ENCODE measurements at places on chromosomes 4 and X.

DNA sequence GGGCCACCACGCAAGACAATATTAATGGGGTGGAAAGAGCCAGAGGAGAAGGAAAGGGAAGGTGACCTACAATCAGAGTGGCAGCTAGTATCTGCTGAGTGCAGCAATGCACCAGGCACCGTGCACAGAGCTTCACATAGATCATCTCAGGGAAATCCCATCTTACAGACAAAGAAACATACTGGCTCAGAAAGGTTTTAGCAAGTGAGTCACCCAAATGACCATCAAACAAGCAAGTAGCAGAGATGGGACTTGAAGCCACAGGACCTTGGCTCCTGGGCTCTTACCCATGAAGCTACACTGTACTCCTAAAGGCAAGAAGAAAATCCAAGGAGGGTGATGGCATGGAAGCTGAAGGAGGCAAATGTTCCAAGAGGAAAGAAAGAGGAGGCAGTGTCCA lies 6.8 kb downstream of the ANXA5 start:
- peak; percentile 89 for DNase-seq

DNA sequence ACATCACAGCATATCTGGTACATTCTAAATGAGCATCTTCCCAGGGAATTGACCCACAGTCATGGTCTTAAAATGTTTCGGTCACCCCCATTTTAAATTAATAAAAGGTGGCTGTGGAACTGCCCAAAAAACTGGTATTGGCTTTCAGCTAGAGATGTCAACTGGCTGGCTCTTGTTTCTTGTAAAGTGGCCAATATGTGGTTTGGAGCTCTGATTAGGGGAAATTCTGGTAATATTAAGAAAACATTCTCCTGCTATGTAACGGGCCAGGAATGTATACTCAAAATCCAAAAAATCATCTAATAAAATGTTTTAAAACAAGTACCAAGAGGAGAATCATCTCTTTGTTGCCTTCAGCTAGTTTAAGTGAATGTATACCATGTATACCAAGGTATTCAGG lies 62.0 kb upstream of the VCX2 start:
- DNase-seq: no peak

DNA sequence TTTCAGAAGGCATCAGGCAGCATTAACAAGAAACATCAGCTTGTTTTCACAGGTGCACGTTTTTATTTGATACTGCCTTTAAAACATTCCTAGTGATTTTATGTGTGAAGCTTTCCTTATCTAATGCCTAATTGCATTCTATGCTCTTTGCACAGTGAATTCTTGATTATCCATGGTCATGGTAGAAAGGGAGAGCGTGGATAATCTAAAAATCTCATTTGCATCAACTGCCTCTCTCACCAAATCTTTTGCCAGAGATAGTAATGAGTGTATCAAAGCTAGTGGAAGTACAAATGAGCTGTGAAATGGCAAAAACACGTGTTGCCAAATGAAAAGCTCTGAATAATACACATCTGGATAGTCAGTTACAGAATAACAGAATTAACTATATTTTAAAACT lies 170.5 kb downstream of the NAA11 start:
- no peak for DNase-seq

DNA sequence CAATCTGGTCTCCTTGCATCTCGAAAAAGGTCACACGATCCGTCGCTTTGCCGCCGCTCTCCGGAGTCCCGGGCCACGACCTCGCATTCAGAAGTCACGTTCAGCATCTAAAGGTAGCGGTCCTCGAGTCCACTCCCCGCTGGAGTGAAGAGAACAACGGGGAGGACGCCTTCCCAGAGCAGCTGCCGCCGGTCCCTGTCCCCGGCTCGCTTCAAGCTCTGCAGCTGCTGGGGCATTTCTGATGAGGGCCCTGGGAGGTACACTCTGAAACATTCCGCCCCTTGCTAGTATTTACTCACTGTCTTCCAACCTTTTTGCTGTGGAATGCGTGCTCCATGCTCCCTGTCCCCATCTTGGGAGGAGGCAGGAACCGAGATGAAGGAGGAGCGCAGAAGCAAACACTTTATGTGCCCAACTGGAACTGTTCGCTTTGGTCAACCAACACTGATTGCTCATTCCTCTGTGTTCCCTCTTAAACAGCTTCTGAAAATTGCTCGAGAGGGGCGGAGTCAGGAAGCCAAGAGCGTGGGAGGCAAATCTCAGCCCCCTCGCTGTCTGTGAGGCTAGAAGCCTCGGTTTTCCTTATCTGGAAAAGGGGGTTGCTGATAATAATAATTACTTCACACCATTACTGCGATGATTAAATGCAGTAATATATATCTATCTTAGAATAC lies 6.4 kb upstream of the VAMP7 start:
- DNase-seq: no peak

GRCh38 chrX:77428551-77428950 lies 18.6 kb upstream of the FGF16 start:
- DNase-seq: no peak

- DNase-seq: no peak
Observed at GRCh38 chrX:20481632-20482031, 214.9 kb upstream of the RPS6KA3 start.

DNA sequence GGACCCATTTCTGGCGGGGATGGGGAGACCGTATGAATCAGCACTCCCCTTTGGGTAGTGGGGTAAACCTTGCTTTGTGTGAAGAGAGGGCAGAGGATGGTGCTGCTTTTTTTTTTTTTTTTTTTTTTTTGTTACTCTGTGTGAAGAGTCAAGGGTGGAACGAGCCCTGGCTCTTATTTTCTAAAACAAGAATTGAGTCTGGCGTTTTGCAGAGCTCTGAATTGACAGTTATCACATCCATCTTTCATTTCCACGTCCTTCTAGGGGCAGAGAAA lies 1.2 kb downstream of the SLAIN2 start:
- no peak for DNase-seq

- no peak for DNase-seq
Observed at GRCh38 chr4:143183513-143184216, 1.1 kb upstream of the USP38 start.

DNA sequence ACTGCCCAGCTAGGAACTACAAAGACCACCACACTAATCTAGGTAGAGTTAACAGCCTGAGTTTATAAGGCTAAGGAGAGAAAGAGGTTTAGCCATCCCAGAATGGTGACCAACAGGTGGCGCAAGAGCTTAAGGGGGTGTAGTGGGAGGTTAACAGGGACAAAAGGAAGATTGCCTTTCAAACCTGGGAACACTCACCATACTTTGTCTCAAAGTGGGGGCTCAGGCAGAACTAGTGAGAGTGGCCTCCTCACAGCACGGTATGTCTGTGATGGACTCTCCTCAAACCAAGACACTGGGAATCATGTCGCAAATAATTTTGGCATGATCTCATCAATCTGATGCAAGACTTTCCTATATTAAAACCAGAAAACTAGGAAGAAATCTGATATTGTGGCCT lies 23.4 kb downstream of the CCNI start:
- DNase-seq: peak; percentile 75

- no peak for DNase-seq
Observed at GRCh38 chrX:129798888-129799287, 19.1 kb downstream of the SASH3 start.
